ENCODE measurements at places on chromosomes 7 and 10. TPM values are rescaled to one million over a fixed set of nuclear protein-coding genes. Genes with fewer than 3 reads are reported as not detected.

Gene GPR26
- not detected for total RNA-seq

Gene GPAM
- 8.1 TPM for total RNA-seq

Gene DNAJB9
- 42.1 TPM for total RNA-seq

Gene MEST
- total RNA-seq = 4.8 TPM

Gene ASB10
- not detected for total RNA-seq

Gene SPDYE1
- not detected for total RNA-seq

Gene OR9A2
- total RNA-seq = not detected

Gene AOAH
- total RNA-seq = 18.8 TPM

Gene PPP1R17
- not detected for total RNA-seq

Gene UNC5B
- total RNA-seq = 0.05 TPM

Gene COL28A1
- 0.29 TPM for total RNA-seq

Gene CDHR3
- 0.51 TPM for total RNA-seq

Gene TUBB8
- total RNA-seq = not detected

Gene DOCK4
- 0.53 TPM for total RNA-seq

Gene POP7
- total RNA-seq = 40.9 TPM

Gene ICA1
- total RNA-seq = 2.7 TPM
